Stimulated activated CD4-positive, alpha-beta T cell treated with anti-CD3 and anti-CD28 coated beads, Interleukin-2, amount 100 ng/mL, for 48 hours (primary cell): ENCODE measurements at places on chromosomes 16 and 17.
A peak's percentile ranks its signal among the peaks of the same experiment; 100 is the strongest.

DNA sequence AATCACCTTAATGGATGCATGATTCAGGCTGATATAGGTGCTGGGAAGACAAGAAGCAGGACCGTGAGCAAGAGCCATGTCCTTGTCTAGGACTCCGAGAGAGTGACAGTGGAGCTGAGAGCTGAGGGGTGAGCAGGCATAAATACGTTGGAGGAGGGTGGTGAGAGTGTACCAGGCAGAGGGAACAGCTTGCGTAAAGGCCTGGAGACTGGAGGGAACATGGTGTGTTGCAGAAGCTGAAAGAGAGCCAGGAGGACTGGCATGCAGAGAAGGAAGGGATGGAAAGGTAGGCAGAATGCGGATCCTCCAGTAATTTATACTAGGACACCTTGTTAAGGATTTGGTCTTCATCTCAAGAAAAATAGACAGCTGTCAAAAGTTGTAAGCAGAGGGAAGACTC, 653.2 kb downstream of the HS3ST4 start:
- DNase-seq: no peak

DNA sequence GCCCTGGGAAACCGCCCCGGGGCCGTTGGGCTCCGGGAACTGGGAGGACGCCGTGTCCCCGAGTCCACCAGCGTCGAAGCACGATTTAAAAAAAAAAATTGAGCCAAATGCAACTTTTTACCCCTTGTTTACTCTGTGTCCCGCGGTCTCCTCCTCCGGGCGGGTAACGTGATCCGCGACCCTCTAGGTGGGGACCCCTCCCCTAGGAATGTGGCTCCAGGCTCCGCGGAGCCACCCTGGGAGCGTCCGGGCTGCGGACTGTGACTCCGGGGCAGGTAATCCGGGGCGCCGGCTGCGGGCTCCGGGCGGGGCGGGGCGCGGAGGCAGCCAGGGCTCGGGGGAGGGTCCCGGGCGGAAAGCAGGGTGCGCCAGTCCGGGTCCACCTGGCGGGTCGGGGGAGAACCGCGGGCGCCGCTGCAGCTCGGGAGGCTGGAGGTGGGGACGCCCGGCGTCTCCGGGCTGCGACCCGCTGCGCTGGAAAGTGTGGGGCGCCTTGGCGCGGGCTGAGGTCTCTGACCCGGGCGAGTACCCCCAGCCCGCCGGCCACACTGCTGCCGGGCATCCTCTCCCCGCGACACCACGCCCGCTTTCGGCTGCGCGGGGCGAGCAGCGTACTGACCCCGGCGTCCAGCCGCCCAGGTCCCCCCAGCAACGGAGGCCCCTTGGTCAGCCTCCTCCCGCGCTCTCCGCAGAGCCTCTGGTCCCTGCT, 852 bp upstream of the HELZ start:
- no peak for DNase-seq

DNA sequence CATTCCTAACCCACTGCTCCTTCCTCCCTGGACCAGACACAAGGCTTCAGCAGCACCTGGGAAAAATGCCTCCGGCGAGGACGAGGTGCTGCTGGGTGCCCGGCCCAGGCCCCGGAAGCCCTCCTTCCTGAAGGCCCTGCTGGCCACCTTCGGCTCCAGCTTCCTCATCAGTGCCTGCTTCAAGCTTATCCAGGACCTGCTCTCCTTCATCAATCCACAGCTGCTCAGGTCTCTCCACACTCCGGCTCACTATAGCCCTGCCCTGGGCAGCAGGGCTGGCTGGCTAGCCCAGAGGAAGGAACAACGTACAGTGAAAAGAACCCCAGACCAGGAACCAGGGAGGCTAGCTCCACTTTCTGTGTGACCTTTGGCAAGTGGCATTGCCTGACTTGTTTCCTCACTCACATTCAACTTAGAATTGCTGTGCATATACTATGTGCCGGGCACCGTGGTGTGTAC, 26.2 kb downstream of the ABCC3 start:
- no peak for DNase-seq

DNA sequence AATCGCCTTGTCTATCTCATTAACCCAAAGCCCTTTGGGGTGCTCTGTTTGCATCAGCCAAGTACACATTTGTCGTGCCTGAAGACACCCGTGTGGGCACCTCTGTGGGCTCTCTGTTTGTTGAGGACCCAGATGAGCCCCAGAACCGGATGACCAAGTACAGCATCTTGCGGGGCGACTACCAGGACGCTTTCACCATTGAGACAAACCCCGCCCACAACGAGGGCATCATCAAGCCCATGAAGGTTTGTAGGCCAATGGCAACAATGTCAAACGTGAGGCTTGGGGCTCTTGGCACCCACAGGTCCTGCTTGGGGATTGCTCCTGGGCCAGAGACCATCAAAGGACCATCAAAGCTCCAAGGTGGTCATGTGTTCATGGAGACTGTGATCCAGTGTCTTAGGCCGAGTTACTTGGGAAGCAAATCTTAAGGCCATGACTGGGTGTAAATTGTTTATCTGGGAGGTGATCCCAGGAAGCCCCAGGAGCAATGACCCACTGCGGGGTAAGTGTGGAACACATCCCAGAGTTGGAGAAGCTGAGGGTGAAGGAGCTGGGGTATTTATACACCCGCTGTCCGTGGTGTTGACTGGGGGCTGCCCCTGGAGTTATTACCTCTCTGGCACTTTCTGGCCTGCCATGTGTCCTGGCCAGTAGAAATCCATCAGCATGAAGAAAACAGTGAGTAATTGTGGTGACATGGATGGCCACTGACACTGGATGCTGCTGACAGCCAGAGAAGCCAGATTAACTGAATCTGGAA, 24.0 kb downstream of the CDH5 start:
- DNase-seq: no peak

GRCh38 chr16:57483725-57484514, 2.4 kb downstream of the DOK4 start:
- no peak for DNase-seq

GRCh38 chr17:64423881-64424280, 25.0 kb upstream of the MILR1 start:
- no peak for DNase-seq

- no peak for DNase-seq
Measured at GRCh38 chr17:78127888-78128550, 536 bp downstream of the TMC6 start.

DNA sequence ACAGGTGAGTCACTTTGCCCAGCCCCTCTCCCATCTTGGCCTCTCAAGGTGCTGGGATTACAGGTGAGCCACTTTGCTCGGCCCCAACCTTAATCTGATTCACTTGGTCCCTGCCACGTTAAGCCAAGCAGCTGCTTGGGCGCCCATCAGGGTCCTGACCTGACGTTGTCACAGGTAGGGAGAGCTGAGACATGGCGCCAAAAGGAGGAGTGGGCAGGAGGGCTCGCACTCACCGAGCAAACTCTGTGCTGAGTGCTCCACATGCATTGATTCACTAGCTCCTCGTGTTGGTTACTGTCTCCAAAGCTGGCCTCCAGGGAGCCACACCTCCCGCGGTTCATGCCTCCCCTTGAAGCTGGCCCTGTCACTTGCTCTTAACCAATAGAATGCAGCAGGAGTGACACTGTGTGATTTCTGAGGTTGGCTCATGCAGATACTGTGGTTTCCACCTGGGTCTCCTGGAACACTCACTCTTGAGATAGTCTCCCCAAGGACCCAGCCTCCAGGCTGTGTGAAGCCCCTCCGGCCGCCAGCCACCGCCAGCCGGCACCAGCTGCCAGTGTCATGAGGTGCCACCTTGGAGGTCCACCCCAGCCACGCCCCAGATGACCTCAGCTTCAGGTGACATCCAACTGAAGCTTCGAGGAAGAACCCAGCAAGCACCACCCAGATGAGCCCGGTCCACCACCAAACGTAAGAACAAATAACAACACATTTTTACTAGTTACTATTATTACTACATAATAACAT, 223.0 kb downstream of the GSG1L start:
- DNase-seq: no peak

DNA sequence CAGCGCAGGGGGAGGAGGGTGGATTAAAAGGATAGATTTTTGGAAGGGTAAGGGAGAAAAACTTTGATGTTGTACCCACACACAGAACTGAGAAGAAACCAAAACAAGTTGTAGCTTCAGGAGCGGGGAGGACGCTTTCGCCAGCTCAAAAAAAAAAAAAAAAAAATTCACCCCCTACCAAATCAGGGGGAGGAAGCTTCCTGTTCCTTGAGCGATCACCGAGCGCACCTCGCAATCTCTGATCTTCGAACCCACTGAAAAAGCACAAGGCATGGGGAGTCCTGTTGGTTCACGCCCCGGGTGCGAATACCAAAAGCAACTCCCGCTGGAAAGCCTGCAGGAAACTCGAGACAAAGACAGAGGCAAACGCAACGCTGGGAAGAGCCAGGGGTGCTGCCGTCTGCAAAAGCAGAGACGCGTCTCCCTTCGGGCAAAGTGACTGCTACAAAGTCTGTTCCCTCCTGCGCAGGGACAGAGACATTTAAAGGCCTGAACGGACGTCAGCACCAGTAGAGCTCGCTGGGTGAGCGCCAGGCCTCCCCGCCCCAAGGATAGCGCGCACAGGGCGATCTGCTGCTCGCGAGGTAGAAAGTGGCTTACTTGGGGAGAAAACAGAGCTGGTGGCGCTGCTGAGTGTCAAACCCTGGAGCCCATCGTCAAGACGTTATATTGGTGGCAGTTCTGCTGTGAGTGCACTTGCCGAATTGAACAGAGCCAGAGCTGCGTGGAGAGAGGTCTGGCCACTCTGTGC, 190.4 kb downstream of the USP22 start:
- no peak for DNase-seq

GRCh38 chr16:85104147-85104546, 8.1 kb downstream of the CIBAR2 start:
- no peak for DNase-seq

DNA sequence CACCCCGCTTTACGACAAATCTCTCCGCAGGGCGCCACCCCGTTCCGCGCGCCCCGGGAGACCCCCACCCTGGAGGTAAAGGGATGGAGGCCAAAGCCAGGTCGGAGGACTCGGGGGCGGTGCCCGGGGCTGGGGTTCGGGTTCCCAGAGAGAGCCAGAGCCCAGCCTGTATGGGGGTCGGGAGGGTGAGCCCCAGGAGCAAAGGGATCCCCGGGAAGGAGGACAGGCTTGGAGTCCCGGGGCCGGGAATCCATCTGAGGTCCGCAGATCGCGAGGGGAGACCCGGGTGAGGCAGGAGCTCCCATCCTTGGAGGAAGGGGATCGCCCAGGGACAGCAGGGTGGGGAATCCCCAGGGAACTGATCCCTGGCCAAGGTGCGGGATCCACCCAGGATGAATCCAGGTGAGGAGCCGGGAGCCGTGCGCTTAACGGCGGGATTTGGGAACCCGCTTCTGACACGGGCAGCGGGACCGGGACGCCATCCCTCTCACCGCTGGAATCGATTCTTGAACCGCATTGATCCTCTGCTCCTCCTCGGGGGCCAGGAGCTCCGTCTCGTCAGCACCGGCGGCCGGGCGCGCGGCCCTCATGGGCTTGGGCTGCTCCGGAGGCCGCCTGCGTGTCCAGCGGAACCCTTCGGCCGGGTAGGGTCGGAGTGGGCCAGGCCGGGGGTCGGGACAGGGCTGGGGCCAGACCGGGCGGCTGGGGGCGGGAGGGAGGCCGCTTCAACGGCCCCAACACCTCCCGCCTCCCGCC, at the start of gene MMD:
Gene MMD, minus strand, starts transcription at position 657 of the 756 bp plus-strand sequence. Its CDS starts 140 bp downstream, at position 517.
- DNase-seq: peak; percentile 5
